ENCODE measurements at places on chromosomes 7 and 10.

GRCh38 chr10:129520440-129521080 is 53.5 kb downstream of the MGMT start:
- no peak for DNase-seq

GRCh38 chr7:133770863-133771492 is 356.2 kb upstream of the LRGUK start:
- DNase-seq, result no peak

DNA sequence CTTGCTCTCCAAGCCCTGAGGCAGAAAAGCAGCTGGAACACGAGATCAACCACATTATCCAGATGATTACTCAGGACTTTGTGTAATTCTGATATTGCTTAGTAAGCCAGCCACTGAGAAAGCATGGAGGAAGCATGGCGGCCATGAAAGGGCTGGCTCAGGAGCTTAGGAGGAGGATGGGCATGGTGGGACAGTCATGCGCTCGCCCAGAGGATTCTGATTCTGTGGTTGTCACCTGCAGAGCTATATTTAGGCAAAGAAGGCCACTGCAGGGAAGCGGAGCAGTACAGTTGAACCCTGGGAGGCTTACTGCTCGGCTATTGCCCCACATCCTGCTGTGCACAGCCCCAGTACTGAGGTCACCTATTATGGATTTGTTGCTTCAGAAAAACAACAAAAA is 128.8 kb upstream of the DNAJB12 start:
- no peak for DNase-seq

- DNase-seq, result no peak
Observed at GRCh38 chr7:78677391-78677790, 776.1 kb downstream of the MAGI2 start.

GRCh38 chr7:159032322-159032721 is 112.3 kb downstream of the VIPR2 start:
- DNase-seq, result no peak

- DNase-seq, result no peak
Observed at GRCh38 chr10:109959259-109960145, 36.2 kb upstream of the XPNPEP1 start.

DNA sequence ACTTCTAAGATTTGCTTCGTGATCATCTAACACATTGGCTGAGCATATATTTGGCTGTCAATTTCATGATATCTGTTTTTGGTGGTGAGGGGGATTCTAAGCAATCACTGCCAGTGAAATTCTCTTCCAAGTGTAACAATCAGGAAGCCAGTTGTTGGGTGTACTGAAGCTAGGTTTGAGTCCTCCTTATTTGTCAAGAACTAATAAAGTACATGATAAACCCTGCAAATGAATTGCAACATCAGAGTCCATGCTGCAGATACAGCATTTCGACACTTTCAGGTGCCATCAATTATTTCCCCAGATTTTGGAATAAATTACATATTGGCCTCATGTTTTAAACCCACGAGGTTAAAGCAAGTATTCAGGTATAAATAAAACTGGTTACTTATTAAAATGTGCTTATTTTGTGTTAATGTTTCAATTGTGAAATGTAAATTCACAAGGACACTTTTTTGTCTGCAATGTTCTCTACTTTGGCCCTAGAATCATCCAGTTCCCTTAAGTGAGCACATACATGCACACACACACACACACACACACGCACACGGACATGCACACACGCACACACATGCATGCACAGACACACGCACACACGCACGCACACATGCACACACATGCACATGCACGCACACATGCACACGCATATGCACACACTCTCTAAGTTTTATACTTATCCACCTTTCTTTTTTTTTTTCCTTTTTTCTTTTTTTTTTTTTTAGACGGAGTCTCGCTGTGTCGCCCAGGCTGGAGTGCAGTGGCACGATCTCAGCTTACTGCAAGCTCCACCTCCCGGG is 510.2 kb upstream of the KLF6 start:
- DNase-seq, result no peak

GRCh38 chr7:28477041-28477442 is 64.7 kb downstream of the CREB5 start:
- no peak for DNase-seq

DNA sequence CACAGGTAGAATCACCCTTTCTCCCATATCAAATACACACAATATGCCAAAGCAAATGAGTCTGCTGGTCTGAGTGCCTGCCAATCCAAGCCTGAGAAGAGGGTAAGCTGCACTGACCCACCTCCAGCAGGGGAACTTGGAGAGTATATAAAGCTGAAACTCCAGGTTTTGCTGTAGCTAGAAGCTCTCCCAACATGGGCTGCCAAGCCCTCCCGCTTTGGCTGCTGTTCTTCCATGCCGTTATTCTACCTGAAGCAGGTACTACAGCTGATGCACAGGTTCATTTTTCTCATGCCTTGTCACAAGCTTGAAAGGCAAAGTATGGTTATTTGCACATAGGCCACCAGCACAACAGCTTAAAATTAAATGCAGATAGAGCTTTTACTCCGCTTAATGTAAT is 21.5 kb upstream of the C10orf120 start:
- no peak for DNase-seq

DNA sequence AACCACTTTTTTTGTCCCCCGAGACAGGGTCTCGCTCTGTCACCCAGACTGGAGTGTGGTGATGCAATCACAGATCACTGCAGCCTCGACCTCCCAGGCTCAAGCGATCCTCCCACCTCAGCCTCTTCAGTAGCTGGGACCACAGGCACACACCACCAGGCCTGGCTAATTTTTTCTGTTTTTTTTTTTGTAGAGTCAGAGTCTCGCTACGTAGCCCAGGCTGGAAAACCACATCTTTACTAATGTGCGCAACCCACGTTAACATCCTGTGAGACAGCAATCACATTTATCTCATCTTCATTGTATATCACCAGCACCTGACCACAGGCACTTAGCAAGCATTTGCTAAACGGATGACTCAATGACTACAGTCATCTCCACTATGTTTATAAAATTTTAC is 77.8 kb upstream of the ATP6V0A4 start:
- DNase-seq, result no peak

- no peak for DNase-seq
Observed at GRCh38 chr7:3146571-3147226, 103.0 kb upstream of the CARD11 start.

- no peak for DNase-seq
Observed at GRCh38 chr7:3154881-3155494, 111.3 kb upstream of the CARD11 start.

DNA sequence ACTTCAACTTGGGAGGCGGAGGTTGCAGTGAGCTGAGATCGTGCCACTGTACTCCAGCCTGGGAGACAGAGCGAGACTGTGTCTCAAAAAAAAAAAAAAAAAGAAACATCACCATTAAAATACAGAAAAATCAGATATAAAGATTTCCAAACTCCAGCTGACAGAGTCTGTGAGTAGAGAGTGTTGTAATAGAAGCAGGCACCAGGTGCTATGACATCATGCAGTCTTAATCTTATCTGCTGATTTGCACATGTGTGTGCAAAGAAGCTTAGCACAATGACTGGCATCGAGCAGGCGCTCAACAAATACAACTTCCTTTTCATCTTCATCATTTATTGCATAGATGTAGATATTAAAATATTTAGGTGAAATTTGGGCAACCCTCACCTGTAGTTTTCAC is 92.2 kb downstream of the PRKCQ start:
- DNase-seq, result no peak

- DNase-seq, result no peak
Observed at GRCh38 chr10:95796504-95796903, 40.5 kb downstream of the ENTPD1 start.

GRCh38 chr7:112159351-112159750 is 46.8 kb downstream of the DOCK4 start:
- no peak for DNase-seq

GRCh38 chr7:32809871-32810270 is 81.7 kb downstream of the KBTBD2 start:
- DNase-seq, result no peak

- no peak for DNase-seq
Observed at GRCh38 chr10:129892548-129893052, 71.5 kb downstream of the EBF3 start.

DNA sequence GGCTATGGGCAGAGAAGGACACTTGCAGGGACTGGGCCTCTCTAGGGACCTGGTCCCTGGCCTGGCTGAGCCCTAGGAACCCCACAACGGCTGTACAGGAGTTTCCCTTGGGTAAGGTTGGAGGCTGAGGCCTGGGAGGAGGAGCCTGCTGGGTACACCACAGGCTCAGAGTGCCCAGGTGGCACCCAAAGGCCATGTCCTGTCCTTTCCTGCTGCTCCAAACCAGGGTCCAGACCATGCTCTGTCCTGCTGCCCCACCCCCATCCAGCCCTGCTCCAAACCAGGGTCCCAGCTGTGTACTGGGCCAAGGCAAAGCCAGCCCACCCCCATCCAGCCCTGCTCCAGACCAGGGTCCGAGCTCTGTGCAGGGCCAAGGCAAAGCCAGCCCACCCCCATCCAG is 35.3 kb upstream of the ZNF488 start:
- DNase-seq, result no peak

- DNase-seq, result no peak
Observed at GRCh38 chr7:130419658-130420057, 21.2 kb downstream of the CEP41 start.

GRCh38 chr7:108253275-108254044 is 123.3 kb upstream of the LAMB4 start:
- DNase-seq, result no peak

- no peak for DNase-seq
Observed at GRCh38 chr7:44277391-44277790, 48.0 kb downstream of the CAMK2B start.

DNA sequence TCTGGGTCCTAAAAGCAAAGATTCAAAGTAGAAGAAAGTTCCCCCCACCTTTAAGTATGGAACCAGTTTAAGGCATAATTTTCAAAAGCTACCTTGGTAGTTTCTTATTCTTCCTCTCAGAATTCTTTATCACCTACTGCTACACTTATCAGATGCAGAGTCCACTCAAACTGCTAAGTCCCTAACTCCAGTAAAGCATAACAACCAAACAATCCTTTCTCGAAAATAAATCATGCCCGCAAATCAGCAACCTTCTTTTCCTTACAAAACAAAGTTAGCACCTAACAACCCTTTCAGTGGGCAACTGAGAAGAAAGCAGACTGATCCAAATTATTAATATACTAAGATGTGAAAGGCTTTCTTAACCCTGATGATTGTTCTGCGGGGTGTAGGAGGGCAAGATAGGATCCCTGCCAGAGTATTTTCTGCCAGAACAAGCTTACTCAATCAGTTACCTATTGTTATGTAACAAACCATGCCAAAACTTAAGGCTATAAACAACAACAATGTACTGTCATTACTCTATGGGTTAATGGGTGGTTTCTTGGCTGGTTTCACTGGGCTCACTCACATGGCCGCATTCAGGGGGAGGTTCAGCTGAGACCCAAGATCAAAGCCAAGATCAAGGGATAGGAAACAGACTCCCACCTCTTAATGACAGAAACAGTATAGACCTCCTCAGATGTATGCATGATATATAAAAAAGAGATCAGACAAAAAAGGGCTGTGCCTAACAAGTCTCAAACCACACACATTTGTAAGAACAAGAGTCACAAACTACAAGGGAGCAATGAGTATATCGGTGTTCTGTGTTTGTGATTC is 42.0 kb downstream of the CCDC6 start:
- DNase-seq, result no peak

DNA sequence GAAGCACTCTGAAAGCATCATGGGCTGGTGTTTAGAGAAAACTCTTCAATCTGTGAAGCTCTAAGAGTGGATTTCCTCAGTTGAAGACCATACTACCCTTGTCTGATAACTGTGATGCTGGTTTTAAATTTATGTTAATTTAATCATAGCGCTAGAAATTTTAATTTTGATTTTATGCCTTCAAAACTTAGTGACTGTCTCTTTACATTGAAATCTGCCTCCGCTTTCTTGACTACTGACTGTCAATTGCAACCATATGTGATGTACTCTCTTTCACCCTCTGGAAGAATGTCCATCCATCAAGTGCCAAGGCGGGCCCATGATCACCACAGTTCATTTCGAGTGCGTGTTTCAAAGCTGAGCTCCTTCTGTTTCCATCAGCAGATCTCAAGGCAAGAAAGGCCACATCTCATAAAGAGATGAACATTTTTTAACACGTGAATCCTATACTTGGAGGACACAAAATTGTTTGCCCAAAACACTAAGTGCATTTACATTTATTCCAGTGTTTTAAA is 147.1 kb downstream of the ITGA8 start:
- DNase-seq, result no peak

GRCh38 chr7:103955985-103956384 is 33.5 kb downstream of the RELN start:
- no peak for DNase-seq

- DNase-seq, result no peak
Observed at GRCh38 chr7:29170781-29171180, 23.8 kb upstream of the CHN2 start.

DNA sequence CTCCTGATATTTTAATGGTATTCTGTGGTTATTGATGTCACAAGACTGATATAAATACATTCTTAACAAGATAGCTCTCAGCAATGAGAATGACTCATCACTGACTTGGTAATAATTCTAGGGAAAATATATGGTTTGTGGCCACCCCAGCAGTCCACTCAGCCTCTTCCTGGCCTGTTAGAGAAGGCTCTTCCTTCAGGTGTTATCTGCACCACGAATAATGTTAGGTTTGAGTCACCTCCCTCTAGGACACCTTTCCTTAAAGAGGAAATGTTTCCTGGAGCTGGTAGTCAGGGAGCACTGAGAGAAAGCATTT is 163.3 kb downstream of the SVIL start:
- DNase-seq, result no peak

- DNase-seq, result no peak
Observed at GRCh38 chr10:112767156-112767555, 182.9 kb upstream of the TCF7L2 start.

DNA sequence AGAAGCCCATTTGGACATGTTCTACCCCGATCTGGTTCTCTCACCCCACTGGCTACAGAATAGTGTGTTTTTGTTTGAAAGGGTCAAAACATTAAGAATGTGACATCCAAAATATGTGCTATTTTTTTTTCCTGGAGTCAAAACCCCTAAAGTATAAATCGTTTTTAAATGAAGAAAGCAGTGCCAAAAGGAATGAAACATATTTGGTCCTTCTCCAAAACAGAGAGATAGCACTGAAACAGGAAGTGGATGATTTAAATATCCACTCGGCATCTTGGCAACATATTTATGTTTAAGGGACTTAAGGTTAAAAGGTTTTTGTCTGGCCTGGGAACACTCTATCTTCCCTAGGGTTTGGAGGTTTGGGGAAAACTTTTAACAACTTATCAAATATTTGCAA is 32.3 kb downstream of the CALD1 start:
- DNase-seq, result no peak

DNA sequence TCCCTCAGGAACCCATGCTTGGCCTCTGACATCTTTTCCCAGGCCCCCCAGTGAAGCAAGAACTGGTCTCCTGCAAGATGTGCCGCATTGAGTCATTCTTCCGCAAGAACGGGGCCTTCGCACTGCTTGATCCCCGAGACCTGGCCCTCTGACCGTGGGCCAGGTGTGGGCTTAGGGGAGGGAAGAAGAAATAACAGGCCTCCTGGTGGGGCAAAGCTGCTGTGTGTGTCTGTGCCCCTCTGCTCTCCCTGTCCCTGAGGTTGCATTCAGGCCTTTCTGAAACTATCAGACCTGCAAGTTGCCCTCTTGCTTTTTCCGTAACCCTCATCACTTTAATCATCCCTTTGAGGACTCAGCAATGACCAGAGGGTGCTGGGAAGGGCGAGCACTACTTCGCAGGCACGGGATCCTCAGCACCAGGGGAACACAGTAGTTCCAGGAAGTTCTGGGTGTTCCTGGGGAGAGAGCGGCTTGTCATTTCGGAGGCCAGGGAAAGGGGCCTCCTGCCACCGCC is 6.0 kb downstream of the ATP6V1F start:
- DNase-seq, result no peak

GRCh38 chr10:6279540-6280267 is 77.0 kb downstream of the PFKFB3 start:
- no peak for DNase-seq

All from C1 segment of cervical spinal cord (tissue), 14 donors.